ENCODE measurements at places on chromosomes 11 and 22.

- ATAC-seq = no peak
These were observed 17.4 kb upstream of the PRAME start for GRCh38 chr22:22576244-22576988.

DNA sequence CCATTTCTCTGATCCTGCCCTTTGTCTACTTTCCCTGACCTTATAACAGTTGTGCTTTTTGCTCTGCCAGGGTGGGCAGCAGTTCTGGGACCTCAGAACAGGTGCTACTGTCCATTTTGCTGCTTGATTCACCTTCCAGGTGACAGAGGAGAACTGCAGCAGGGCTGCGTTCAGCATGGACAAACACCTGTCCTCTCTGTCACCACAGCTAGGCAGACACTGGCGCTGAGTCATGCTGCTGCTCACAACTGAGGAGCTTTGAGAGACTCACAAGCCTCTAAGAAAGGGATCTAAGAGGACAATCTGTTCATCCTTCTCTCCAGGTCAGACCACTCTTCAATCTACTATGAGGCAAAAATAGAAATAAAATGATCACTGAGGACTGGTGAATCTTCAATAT is 1144.5 kb upstream of the CCDC90B start:
- no peak for ATAC-seq

- ATAC-seq = no peak
These were observed 6.8 kb upstream of the CHKA start for GRCh38 chr11:68127714-68128681.

GRCh38 chr22:49152127-49152938 is 675.3 kb downstream of the BRD1 start:
- no peak for ATAC-seq

DNA sequence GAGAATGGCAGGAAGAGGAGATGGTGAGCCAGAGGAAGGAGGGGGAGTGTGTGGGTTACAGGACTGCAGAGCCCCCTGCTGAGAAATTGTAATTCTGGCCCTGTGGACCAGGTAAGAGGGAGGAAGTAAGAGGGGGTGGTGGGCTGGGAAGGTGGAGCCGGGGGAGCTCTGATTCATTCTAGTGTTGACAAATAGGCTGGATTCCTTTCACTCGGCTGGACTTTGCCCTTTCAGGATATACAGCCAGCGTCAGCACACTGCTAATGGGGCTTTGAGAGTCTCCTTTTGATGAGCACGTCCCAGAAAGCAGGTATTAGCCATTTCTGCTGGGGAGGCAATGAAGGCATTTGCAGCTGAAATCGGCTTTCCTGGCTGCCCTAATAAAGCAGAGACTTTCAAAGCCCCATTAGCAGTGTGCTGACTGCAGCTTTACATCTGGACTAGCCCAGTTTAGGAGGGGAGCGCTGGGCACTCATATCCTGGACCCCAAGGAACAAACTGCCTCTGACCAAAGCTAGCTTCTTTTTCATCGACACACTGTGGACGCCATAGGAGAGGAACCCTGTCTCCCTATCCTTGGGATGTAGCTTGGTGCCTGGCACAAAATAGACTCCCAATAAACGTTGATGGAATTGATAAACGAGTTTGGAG is 44.8 kb upstream of the CADM1 start:
- ATAC-seq = no peak

DNA sequence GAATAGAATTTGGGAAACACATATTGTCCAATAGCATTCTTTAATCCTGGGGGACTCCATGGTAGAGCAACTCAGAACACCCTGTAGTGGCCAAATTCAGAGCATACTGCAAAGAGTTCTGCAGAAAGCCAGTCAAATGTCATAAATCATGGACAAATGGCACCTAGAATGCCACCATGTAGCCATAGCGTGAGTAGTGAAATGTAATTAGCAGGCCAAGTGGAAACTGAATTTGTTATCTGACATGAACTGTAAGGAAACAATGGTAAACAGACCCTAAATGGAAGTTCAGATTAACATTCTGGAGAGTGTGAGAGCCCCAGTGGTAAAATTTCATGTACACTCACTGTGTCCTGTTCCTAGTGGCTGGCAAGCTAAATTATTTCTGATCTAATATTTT is 7.0 kb upstream of the PRSS23 start:
- no peak for ATAC-seq

DNA sequence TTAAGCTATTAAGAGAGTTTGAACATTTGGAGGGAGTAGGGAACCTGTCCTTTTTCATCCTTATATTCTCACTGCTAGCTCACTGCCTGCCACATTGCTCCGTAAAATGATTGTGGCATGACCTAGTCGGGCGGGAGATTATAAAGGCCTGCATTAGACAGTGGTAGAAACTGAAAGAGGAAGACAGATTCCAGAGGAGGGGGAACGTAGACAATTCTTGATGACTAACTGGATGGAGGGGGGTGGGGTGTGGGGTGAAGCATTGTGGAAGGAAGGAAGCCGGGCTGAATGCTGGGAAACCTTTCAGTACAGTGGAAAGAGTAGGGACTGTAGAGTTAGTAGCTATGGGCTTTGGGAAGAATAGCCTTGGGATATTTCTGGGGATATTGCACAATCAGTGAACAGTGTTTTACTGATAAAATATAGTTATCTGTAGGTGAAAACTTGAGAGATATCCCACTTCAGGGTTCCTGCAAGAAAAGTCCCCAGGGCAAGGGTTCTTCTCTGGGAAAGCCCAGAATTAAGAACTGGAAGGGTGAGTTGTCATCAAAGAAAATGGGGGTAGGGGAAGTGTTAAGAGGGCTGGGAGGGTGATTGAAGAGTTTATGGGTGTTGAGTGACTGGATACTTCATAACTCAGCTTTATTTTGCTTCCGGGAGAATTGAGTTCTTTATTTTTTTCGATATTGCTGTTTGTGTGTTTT is 2.1 kb downstream of the MED15 start:
- peak; percentile 47 for ATAC-seq

DNA sequence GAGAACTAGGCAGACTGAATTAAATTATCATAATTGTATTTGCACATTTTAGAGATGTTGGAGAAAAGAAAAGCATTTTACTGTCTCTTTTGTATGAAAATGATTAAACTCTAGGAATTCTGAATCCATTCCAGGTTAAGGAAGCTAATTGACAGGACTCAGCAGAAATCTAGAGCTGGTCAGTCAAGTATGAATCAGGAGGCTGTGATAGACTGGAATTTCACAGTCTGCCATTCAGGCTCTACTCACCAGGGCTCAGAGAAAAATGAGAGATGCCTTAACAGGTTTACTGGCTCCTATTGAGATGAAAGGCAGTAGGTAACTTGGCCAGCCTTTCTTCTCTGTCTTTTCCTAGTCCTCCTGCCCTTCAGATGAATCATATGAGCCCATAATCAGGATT is 693.9 kb upstream of the CHORDC1 start:
- ATAC-seq = no peak

DNA sequence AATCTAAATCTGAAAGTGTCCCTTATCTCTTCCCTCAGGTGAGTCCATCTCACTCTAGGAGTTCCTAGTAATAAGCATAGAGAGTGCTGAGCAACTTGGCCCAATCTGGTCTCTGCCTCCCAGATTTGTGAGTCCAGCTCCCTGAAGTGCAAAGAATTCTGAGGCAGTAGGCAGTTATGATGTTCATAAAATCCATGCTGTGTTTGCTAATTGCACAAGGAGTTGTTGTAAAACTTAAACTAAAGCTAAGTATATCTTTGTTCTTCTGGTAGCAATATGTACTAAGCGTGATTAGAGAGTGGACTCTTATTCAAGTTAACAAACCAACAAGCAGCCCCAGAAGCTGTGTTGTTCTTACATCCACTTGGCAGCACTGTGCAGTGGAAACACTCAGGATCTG is 7.6 kb upstream of the PTH start:
- no peak for ATAC-seq

DNA sequence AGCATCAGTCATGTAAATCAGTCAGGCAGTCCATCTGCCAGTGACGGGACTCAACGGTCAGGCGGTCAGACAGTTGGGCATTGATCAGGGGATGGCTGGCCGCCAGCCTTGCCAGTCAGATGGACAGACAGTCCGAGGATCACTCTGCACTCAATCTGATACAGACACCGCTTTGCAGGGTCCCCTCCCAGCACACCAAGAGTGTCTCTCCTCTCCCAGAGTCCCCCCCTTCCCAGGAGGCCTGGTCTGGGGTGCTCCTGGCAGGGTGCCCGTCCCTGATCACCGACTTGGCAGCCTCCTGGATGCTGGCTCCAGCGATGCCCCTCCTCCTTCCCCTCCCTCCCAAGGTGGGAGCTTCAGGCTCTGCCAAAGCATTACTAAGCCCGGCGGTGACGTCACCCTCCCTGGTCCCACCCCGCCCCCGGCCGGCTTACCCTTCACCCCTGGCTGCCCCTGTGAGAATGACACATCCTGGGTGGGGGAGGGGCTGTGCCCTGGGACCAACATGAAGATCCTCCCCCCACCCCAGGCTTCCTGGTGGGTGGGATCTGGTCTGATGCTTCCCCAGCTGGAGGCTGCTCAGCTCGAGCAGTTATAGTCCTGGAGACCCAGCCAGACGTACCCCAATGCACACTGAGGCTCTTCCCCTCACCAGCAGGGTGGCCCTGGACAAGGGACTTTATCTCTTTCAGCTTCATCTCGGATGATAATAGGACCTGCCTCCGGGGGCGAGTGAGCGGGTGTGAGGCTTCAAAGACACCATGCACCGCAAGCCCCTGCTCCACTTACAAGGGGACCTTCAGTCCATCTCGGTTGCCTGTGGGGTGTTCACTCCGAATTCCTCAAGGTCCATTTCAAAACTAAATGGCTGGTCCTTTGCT is 69.2 kb downstream of the CD82 start:
- no peak for ATAC-seq

- no peak for ATAC-seq
These were observed 45.3 kb upstream of the ADA2 start for GRCh38 chr22:17264321-17265052.

DNA sequence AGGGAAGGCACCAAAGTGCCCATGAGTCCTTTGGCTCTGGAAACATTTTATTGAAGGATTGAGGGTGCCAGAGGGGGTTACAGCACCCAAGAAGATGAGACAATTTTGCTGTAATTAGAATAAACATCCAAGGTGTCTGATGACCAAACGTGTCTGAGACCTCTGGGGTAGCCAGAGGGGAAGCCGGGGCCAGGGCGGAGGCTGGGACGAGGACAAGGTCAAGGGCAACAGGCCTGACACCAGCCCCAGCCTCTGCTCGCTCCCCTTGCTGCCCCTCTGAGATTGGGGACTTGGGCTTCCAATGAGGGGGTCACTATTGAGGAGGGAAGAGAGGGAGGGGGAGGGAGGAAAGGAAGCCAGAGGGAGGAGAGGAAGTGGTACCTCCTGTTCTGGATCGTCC is 25.6 kb downstream of the TMPRSS6 start:
- ATAC-seq = no peak

GRCh38 chr22:30078320-30079311 is 1.6 kb upstream of the HORMAD2 start:
- peak; percentile 94 for ATAC-seq

DNA sequence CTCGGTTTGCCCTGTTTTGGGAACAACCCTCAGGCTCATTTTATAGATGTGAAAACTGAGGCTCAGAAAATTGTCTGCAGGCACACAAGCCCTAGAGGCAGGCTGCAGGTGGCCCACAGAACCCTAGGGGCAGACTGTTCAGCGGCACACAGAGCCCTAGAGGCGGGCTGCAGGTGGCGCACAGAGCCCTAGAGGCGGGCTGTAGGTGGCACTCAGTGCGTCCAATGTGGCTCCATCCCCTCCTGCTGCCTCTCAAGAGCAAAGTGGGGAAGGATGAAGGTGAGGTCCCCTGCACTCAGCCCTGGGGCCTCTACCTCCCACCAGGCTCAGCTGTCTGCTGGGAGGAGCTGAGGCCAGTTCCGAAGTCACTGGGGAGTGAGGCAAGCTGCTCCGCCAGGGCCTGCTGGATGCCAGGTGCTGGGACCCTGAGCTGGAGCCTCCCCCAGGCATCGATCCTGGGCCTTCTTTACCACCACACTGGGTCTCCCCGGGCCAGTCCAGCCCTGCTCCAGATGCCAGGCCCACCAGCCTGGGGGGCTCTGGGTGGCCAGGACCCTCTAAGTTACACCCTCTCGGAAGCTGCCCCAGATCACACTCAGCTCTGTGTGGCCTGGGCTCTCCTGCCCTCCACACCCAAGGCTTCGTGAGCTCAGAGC is 2.3 kb downstream of the ACY3 start:
- ATAC-seq = peak; percentile 59

DNA sequence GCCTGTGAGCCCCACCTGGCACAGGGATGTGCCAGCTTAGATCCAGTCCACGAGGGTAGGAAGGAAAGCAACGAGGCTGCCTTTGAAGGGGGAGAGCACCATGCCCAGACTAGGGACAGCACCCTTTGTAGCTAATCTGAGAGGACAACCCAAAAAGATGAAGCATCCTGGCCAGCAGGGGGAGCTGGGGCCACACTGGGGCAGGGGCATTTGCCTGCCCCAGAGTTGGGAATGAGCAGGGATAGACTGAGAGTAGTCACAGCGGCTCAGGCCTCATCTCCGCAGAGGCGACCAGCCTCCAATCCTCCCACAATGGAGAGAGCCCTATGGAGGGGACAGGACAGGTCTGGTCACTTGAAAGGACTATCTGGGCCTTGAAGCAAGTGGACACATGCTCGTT is 16.4 kb downstream of the LMO1 start:
- ATAC-seq = no peak

DNA sequence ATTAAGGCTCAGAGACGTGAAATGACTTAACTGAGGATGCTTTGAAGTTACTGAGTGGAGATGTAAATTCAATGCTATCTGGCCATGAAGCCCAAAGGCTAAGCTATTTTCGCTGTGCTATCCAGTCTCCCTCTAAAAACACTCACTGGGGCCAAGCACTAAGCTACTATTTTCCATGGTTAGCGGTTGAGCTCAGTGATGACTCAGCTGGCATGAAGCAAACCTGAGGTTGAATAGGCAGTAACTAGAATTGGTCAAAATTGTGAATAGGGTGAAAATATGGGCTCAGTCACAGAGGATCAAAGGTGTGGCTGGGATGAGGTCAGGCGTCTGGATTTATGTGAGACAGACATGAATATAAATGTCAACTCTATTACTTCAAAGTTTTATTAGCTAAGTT is 564.2 kb upstream of the KIRREL3 start:
- ATAC-seq = no peak

DNA sequence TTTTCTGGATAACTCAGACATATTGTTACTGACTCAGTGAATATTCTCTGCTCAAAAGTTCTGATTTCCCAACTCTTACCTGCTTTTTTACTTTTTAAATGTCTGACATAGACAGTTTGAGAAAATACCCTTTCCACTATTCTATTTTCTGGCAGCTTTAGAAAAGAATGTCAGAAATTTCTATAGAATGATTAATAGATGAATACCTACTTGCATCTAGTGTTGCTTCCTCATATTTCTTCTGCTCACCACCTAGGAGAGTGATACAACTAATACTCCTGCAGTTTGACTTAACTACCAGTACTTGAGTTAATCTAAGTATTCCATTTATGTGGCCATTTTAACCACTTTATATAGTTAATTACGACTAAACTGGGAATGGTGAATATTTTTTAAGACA is 55.2 kb downstream of the KDM2A start:
- no peak for ATAC-seq

DNA sequence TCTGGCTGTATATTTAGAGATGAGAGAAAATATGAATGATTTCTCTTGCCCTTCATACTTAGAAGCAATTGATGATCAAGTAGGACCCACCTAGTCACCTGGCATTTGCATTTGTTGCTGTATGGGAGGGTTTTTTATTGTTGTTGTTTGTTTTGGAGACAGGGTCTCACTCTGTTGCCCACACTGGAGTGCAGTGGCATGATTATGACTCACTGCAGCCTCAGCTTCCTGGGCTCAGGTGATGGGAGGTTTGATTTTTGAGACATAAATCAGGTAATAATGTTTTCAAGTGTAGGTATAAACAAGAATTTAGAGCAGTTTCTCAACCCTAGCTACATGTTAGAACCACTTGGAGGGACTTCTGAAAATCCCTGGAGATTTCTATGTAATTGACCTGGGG is 63.0 kb downstream of the TNRC6B start:
- peak; percentile 9 for ATAC-seq

Data from activated T-helper 17 cell treated with anti-CD3 and anti-CD28 coated beads, Interleukin-2, amount 50 U/mL, for 72 hours (primary cell).